ENCODE measurements at places on chromosomes 7 and 10.

DNA sequence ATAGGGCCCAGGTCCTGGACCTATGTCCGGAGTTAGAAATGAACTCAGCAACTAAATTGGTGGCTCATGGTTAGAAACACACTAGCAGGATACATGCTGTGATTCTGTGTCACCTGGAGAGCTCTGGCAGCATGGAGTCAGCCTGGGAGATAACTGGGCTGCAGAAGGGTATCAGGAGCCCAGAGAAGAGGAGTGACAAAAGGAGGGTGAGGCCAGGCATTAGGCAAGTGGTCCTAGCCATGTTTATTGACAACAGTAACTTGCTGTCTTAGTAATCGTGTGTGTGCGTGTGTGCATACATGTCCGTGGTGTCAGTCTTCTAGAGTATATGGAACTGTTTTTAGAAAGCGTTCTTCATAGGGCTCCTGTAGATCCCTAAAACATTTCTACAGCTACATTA lies 157.5 kb upstream of the PHYHIPL start:
- no peak for DNase-seq

- DNase-seq: no peak
Observed at GRCh38 chr10:94274142-94274787, 88.5 kb downstream of the NOC3L start.

DNA sequence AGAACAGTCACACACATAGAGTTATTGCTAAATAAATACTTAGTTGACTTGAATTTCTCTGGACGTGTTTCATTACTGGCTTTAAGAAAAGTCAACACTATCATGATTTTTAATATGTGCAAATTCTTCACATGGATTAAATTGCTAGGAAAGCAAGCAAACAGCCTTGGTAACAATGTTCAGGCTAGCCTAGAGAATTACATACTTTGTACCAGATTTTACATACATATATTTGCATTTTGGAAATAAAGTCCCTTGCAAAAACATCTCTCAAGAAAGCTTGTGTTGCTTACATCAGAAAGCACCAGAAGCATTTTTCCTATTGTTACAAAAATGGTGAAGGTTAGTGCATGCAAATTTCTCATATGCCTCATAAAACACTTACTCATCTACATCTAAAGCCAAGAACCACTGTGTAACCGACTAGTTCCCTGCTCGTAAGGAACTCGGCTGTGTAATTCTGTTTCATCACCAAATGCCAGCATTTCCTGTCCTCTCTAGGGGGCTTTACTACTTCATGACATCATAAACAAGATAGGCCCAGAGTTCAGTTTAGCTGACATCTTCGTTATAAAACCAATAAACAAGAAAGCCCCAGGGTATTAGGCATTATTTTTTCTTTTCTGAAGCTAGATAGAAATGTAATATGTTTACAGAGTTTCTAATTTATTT lies 87.8 kb downstream of the CFAP58 start:
- DNase-seq: no peak

- DNase-seq: no peak
Observed at GRCh38 chr10:49168831-49169500, 19.2 kb downstream of the TMEM273 start.

GRCh38 chr7:123863461-123863860 lies 18.5 kb downstream of the HYAL4 start:
- DNase-seq: no peak

GRCh38 chr10:99815621-99816020 lies 33.2 kb downstream of the ABCC2 start:
- no peak for DNase-seq

DNA sequence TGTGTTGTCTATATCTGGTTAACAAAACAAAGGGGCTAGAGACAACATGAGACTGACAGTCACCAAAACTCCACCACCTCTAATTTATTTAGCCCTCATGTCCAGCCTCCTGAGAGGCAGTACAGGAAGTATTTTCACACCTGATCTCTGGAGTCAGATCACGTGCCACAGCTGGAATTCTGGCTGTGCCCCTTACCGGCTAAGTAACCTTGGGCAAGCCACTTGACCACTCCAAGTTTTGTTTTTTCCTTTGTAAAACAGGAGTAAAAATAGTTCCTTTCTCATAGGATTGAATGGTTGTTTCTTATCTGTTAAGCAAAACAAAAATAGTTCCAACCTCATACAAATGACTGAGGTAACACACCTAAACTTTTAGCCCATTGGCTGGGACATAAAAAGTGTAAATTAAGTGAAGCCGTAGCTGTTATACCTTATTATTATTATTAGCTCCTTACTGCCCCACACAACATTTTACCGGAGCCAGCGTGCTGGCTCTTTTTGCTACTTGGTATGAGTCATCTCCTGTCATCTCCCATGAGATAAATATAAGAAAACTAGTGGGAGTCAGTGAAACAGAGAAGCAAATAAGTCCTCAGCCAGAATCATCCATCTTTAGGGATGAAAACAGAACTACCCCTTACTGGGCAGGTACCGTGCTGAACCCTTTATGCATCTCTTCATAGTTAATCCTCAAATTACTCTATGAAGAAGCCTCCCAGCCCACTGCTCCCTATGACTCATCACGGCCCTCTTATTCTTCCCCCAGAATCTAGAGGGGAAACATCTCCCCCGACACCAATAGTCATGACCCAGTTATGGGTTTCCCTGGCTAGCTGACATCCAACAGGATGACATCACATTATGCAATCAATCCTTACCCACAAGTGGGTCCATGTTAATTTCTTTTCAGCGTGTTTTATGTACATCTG lies 44.9 kb downstream of the PPP1R3C start:
- no peak for DNase-seq

DNA sequence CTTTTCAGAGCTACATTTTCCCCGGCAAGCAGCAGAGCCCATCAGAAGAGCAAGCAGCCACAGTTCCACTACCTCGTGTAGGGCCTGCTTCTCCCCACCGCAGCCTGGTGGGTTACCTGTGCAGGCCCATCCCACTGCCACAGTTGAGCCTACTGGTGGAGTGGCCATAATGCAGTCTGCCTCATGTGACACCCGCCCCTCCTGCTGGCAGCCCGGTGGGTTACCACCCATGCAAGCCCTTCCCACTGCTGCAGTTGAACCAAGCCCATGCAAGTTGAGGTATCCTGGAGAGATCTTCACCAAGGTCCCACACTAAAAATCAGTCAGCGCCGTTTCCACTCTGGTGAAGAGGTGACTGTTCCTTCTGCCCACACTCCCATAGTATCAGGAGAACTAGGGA lies 32.1 kb upstream of the CNNM1 start:
- DNase-seq: no peak

- DNase-seq: no peak
Observed at GRCh38 chr10:49282879-49283341, 16.1 kb upstream of the C10orf71 start.

DNA sequence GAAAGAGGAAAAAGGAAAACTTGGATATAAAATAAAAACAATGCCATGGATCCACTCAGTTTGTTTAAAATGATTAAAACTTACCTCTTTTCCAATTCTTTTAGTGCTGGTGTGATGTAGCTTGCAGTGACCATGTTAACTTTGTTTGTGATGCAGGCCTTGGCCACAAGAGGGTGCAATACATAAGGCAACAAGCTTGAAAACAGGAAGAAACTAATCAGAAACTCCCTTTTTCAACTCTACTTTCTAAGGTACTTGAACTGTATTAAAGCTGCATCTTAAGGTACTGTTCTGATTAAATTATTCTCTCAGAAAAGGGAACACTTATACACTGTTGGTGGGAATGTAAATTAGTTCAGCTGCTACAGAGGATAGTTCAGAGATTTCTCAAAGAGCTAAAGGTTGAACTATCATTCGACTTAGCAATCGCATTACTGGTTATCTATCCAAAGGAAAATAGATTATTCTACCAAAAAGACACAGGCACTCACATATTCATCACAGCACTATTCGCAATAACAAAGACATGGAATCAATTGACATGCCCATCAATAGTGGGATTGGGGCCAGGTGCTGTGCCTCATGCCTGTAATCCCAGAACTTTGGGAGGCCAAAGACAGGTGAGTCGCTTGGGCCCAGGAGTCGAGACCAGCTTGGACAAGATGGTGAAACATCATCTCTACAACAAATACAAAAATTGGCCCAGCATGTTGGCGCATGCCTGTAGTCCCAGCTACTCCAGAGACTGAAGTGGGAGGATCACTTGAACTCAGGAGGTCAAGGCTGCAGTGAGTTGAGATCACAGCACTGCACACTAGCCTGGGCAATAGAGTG lies 50.9 kb downstream of the AASS start:
- peak; percentile 14 for DNase-seq

DNA sequence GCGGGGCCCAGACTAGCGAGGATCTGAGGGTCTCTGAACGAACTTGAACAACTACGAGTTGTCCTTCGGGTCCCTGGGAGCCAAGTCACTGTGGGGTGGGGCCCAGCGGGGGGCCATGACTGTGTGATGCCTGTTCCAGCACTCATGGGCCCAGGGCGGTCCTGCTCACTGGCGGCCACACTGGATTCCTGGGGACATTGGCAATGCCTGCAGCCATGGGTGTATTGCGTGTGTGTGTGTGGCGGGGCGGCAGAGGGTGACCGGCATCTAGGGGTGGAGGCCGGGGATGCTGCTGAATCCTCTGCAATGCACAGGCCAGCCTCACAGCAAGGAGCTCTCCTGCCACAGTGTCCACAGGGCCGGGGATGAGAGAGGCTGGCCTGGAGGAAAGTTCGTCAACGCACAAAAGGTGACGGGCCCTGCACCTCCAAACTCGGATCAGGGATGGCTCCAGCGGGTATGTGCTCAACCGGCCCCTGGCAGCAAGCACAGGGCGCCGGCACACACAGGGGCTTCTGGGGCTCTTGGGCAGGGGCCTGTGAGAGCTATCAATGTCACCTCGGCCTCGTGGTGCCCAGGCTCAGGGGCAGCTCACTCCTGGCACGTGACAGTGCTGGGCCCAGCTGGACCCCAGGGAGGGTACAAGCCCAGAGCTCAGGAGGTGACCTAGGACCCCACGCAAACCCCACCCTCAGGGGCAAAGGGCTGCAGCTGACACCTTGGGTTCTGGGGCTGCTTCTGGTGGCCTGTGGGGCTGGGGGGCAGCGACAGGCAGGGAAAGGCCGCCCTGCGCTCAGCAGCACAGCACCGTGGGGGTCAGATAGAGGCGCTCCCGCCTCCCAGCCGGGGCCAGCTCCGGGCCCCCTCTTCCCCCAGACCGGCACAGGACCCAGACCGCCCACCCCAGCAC lies 27.9 kb downstream of the PAPOLB start:
- no peak for DNase-seq

DNA sequence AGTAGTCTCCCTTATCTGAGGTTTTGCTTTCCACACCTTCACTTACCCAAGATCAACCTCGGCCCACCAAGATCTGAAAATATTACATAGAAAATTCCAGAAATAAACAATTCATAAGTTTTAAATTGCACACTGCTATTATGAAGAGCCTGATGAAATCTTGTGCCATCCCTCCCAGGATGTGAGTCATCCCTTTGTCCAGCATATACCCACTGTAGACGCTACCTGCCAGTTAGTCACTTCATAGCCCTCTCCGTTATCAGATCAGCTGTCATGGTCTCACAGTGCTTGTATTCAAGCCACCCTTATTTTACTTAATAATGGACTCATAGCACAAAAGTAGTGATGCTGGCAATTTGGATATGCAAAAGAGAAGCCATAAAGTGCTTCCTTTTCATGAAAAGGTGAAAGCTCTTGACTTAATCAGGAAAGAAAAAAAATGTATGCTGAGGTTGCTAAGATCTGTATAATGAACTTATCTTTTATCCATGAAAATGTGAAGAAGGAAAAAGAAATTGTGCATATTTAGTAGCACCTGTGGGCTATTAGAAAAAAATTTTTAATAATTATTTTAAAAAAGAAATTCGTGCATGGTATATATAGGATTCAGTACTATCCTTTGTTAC lies 9.8 kb upstream of the MRPS16 start:
- DNase-seq: no peak

DNA sequence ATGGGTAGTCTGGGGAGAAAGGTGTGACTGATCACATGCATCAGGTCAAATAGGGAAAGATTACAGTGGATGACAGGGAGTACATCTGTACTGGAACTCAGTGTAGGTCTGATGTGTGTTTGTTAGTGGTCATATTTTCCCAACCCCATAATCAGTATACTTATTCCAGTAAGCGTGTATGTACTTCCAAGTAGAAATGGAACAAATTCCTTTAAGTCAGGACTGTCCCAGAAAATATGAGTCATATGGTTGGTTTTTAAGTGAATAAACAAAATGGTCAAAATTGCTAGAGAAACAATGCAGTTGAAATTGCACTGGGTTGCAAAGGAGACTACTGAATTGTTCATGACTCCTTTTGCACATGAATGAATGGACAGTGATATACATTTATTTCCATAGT lies 118.8 kb upstream of the MYO3A start:
- DNase-seq: no peak

DNA sequence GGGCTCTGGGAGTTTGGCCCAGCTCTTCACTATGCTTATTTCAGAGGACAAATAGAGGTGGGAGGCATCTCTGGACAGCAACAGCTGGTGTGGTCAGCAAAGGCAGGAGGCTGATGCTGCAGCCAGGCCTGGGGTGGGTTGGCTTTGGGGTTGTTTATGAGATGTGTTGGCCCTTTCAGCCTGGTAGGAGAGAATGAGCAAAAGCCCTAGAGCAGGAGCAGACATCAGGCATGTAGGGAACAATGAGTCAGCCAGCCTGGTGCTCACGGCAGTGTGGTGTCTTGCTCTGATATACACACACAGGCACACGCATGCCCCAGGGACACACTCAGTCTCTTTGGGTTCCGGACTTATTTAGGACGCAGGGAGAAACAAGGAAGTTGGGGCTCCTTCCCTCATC lies 157.1 kb downstream of the PRKCQ start:
- DNase-seq: no peak

GRCh38 chr10:110756876-110757275 lies 112.7 kb downstream of the RBM20 start:
- DNase-seq: no peak

DNA sequence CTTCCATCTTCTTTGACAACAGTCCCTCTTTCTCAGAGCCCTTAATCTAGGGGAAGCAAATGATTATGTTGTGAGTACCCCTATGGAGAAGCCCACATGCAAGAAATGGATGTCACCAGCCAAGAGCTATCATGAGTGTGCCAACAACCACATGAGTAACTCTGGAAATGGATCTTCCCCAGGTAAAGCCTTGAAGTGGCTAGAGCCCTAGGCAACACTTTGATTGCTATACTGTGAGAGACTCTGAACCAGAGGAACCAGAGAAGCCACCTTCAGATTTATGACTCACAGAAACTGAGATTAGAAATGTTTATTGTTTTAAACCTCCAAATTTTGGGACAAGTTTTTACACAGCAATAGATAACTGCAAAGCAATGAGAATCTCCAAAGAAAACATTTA lies 60.9 kb upstream of the COL1A2 start:
- no peak for DNase-seq

- DNase-seq: no peak
Observed at GRCh38 chr7:133539016-133539415, 286.1 kb downstream of the EXOC4 start.

- peak; percentile 4 for DNase-seq
Observed at GRCh38 chr7:111137296-111138192, 46.6 kb downstream of the LRRN3 start.

DNA sequence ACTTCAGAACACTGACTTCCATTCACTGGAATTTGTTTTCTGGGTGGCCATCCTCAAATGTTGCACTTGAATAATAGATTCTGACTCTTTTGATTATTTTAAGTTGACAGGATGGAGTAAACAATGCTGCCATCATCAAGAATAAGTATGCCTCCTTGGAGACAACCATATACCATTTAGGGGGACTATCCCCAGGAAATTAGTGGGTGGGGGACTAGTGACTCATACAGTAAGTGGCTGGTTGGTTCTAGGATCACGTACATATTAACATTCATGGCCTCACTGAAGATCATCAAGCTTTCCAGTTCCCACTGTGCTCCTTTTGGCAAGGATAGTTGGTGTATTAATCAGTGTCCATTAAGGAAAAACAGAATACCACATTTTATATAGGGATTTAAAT lies 615.2 kb downstream of the CCSER2 start:
- DNase-seq: no peak

Data from naive thymus-derived CD4-positive, alpha-beta T cell (primary cell).